ENCODE measurements at places on chromosomes 3 and 15. TPM values are rescaled to one million over a fixed set of nuclear protein-coding genes. Genes with fewer than 3 reads are reported as not detected.

DNA sequence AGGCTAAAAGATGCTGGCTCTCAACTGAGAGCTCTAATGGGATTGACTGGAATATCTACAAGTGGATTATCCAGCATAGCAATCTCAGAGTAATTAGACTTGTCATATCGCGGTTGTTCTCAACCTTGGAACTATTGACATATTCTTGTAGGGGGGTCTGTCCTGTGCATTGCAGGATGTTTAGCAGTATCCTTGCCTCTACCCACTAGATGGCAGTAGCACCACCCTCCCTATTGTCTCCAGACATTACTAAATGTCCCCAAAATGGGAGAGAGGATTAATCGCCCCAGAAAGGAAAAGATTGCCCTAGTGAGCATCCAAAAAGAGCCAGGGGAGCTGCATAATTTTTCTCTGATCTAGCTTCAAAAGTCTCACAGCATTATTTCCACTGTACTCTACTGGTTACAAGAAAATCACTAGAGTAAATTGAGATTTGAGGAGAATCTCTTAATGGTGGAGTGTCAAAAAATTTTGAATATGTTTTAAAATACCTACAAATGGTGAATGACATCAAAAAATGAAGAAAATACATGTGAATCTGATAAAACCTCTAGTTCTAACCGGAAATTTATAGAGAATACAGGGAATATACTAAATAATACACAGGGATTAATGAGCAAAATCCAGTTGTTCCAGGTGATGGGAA, 388.2 kb upstream of the AGTR1 start:
- DNase-seq: no peak

- no peak for DNase-seq
These were observed 438.9 kb upstream of the ARRDC4 start for GRCh38 chr15:97521381-97522285.

ARHGEF26 gene
- 2.3 TPM for total RNA-seq

C3orf80 gene
- 1.4 TPM for total RNA-seq

- no peak for DNase-seq
These were observed 10.6 kb downstream of the POPDC2 start for GRCh38 chr3:119649761-119650160.

DNA sequence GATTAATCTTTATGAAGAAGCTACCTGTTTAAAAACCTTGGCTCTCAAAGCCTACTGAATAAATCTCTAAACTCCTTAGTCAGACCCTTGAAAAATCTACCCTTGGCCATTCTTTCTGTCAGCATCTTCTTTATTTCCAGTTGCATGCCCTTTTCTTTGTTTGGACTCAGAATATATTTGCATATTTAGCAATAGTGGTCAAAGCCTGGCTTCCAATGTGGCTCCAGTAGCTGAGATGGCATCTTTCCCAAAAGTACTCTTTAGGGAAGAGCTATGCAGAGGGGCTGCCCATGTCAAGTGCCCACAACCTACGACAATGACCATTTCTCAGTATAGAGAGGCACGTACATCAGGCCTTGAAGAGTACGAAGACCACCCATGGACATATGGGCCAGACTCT, 47.2 kb downstream of the TLNRD1 start:
- no peak for DNase-seq

DNA sequence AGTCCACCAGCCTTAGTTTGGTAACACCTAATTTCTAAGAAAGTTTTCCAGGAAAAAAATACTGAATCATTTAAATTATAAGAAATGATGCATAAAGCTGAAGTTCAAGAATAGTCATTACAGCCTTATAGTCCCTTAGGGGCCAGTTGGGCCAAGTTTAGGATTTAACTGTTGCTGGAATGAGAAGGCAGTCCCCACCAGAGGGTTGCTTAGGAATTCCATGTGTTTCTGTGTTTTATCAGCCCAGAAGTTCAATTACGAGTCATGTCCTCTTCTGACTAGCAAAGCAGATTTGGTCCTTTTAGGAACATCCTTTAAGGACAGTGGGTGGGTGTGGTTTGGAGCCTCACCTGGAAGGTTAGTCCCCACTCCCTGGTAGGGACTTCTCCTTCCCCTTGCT, 57.0 kb upstream of the NR2E3 start:
- no peak for DNase-seq

GRCh38 chr3:20185331-20185678, 701 bp downstream of the SGO1 start:
- DNase-seq: no peak

GRCh38 chr3:97960551-97960950, 11.7 kb downstream of the RIOX2 start:
- no peak for DNase-seq

- no peak for DNase-seq
These were observed 46.6 kb downstream of the SPRED1 start for GRCh38 chr15:38299216-38299615.

- DNase-seq: no peak
These were observed 243.7 kb downstream of the SLC9A9 start for GRCh38 chr3:143604402-143605185.

- no peak for DNase-seq
These were observed 32.9 kb upstream of the MBNL1 start for GRCh38 chr3:152235709-152236298.

DNA sequence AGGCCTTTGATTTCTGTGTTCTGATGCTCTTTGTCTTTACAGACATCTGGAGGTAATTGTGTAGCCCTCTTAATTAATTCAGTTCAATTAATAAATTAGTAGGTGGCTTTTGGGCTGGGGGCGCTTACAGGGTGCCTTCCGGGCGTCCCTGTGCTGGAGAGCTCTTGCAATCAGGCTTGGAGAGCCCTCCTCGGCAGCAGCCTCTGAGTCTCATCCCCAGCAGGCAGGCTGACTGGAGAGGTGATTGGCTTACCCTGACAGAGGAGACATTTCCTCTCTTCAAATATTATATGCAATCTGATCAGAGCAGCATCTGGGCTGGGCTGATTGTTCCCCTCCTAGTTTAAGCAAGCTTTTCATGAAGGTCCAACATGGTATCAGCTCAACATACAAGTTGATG, 250.7 kb downstream of the LPP start:
- peak; percentile 64 for DNase-seq

MOBP gene
- not detected for total RNA-seq

GRCh38 chr15:73474785-73475184, 31.8 kb downstream of the REC114 start:
- DNase-seq: no peak

ZNF660 gene
- 5.4 TPM for total RNA-seq

DNA sequence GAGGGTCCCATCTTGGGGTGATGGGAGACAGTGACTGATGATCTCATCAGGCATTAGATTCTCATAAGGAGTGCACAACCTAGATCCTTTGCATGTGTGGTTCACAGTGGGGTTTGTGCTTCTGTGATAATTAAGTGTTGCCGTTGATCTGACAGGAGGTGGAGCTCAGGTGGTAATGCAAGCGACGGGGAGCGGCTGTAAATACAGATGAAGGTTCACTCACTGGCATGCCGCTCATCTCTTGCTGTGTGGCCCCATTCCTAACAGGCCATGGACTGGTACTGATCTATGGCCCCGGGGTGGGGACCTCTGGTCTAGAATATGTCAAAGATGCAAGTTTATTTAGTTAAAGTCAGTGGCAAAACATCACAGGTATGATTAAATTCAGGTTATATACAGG, 8.7 kb downstream of the MEF2A start:
- no peak for DNase-seq

DNA sequence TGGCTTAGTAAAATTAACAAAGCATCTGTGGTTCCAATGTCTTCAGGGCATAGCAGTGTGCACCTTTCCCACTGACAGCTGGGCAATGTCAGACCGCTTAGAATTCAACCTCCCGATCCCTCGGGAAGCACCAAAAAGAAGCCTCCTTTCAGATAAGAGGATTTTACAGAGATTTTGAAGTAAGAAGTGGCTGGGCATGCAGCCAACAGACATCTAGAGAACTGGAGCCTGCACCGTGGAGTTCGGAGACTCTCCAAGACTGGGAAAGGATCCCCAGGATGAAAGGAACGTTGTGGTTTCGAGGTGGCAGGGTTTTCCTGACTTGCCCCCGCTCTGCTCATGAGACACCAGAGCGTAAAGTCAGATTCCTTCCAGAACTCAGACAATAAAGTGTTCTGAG, 5.3 kb downstream of the FAM174B start:
- DNase-seq: no peak

GRCh38 chr3:74722211-74722610, 107.8 kb upstream of the CNTN3 start:
- no peak for DNase-seq

DNA sequence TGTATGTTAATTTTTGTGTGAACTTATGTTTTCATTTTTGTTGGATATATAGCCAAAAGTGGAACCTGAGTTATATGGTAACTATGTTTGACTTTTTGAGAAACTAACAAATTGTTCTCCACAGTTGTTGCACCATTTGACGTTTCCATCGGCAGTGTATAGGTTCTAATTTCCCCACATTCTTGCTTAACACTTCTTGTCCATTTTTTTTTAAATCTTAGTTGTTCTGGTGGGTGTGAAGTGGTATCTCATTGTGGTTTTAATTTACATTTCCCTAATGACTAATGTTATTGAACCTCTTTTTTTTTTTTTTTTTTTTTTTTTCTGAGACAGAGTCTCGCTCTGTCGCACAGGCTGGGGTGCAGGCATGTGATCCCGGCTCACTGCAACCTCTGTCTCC, 8.0 kb downstream of the NISCH start:
- DNase-seq: no peak

GRCh38 chr3:142615171-142615570, 19.0 kb downstream of the PLS1 start:
- DNase-seq: no peak

- DNase-seq: no peak
These were observed 92.2 kb downstream of the MYLK start for GRCh38 chr3:123791898-123792297.

C2CD4A gene
- total RNA-seq: not detected

SLC9C1 gene
- 0.18 TPM for total RNA-seq

DNA sequence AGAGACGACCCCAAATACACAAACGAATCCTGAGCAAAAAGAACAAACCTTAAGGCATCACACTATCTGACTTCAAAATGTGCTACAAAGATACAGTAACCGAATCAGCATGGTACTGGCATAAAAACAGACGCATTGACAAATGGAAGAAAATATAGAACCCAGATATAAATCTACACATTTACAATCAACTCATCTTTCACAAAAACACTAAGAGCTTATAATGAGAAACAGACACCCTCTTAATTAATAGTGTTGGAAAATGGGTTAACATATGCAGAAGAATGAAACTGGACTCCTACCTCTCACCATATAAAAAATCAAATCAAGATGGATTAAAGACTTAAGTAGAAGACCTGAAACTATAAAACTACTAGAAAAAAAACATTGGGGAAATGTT, 130.3 kb upstream of the DCBLD2 start:
- DNase-seq: no peak

DNA sequence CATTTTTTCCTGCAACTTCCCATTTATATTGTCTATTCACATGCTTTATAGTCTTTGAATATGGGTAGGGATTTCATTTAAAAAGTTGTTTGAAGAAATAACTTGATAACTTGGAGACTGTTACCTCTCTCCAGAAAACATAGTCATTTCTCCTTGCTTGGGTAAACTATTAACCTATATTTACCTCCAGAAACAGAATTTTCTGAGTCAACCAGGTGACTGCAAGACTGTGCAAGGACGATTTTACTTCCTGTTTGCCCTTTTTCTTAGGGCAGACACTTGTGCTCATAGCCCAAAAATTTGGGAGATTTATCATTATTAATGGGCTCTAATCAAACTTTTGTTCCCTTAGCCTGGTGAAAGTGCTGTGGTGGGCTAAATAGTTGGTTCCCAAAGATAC, 14.3 kb upstream of the MOBP start:
- DNase-seq: no peak

DNA sequence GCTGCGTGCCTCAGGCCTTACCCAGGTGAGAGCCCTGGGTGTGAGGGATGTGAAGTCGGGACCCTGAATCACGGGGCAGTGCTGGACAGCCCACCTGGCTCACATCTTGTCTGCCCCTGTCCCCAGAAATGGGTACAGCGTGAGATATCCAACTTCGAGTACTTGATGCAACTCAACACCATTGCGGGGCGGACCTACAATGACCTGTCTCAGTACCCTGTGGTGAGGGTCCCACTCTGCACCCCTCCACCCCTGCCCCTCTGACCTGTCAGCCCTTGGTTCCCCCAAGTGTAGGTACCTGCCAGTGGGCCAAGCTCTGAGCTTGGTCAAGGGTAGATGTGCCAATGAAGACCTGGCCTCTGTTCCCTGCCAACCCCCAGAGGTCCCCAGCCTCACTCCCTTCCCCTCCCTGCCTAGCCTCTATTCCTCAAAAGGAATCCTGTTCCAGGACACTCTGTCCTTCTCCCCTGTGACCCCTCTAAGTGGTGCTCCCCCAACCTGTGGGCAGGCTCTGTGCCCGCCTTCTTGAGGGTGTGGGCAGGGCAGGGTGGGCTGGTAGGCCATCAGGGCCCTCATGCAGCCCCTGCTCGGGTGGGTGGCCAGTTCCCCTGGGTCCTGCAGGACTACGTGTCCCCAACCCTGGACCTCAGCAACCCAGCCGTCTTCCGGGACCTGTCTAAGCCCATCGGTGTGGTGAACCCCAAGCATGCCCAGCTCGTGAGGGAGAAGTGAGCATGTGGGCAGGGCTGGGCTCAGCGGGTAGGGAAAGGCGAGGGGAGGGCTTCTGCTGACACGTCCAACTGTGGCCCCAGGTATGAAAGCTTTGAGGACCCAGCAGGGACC, 25.1 kb downstream of the NBEAL2 start:
- DNase-seq: peak; percentile 73

GRCh38 chr15:58327958-58328357, 103.8 kb upstream of the LIPC start:
- no peak for DNase-seq

REC114 gene
- not detected for total RNA-seq

All from spleen (tissue), 13 donors.